Aorta (tissue), 5 donors: ENCODE measurements at places on chromosomes 11 and 22. TPM values are rescaled to one million over a fixed set of nuclear protein-coding genes. Genes with fewer than 3 reads are reported as not detected.

Gene PYGM
- total RNA-seq = 11.5 TPM

Gene CCDC83
- not detected for total RNA-seq

Gene SYT12
- total RNA-seq = 4.7 TPM

Gene C11orf52
- total RNA-seq = 5.2 TPM

Gene HEPN1
- total RNA-seq = not detected

Gene OR4D5
- total RNA-seq = not detected

Gene CENPM
- 0.84 TPM for total RNA-seq

Gene POTEH
- not detected for total RNA-seq

Gene P2RX6
- 0.26 TPM for total RNA-seq

Gene MOGAT2
- not detected for total RNA-seq

Gene TSGA10IP
- not detected for total RNA-seq

Gene MFRP
- total RNA-seq = not detected

Gene CCDC179
- total RNA-seq = not detected

Gene TPBGL
- total RNA-seq = 0.30 TPM

Gene CCS
- 48.0 TPM for total RNA-seq

Gene OR8B8
- total RNA-seq = not detected

Gene ZP1
- not detected for total RNA-seq

Gene GUCY1A2
- 37.9 TPM for total RNA-seq

Gene OR5B21
- not detected for total RNA-seq

Gene OR52R1
- not detected for total RNA-seq

Gene GRIA4
- total RNA-seq = not detected

Gene GNAZ
- 5.8 TPM for total RNA-seq

Gene CCDC87
- 0.19 TPM for total RNA-seq

Gene PLAAT3
- 52.5 TPM for total RNA-seq

Gene KLHL22
- 19.1 TPM for total RNA-seq

Gene LRRC32
- 130 TPM for total RNA-seq

Gene KCNQ1
- total RNA-seq = 11.5 TPM

Gene PRG3
- total RNA-seq = not detected

Gene SLC22A6
- total RNA-seq = not detected

Gene OR51B2
- total RNA-seq = not detected

Gene RIC3
- 13.1 TPM for total RNA-seq

Gene PAX6
- total RNA-seq = not detected

Gene AIFM3
- 1.0 TPM for total RNA-seq

Gene EXPH5
- 1.8 TPM for total RNA-seq

Gene TSSK2
- not detected for total RNA-seq
